ENCODE measurements at places on chromosomes 2 and 18. TPM values are rescaled to one million over a fixed set of nuclear protein-coding genes. Genes with fewer than 3 reads are reported as not detected.

Gene TNFAIP6
- total RNA-seq: 3.2 TPM

Gene KLHL29
- 4.6 TPM for total RNA-seq

Gene KCNIP3
- 2.6 TPM for total RNA-seq

- DNase-seq: no peak
Observed at GRCh38 chr18:72056171-72056570, 488.0 kb downstream of the CBLN2 start.

- DNase-seq: no peak
Observed at GRCh38 chr2:213259266-213259665, 25.0 kb upstream of the SPAG16 start.

GRCh38 chr2:12428786-12429185 is 287.9 kb upstream of the TRIB2 start:
- DNase-seq: no peak
